ENCODE measurements at places on chromosomes 2 and 18.

- no peak for DNase-seq
Measured at GRCh38 chr2:124482551-124482950, 457.5 kb downstream of the CNTNAP5 start.

GRCh38 chr2:128313091-128313836, 5.4 kb downstream of the HS6ST1 start:
- DNase-seq, result peak; percentile 46

GRCh38 chr2:48218169-48218568, 311.8 kb upstream of the STON1 start:
- peak; percentile 26 for DNase-seq

GRCh38 chr18:10685484-10685883, 159.7 kb downstream of the NAPG start:
- DNase-seq, result no peak

GRCh38 chr2:168970711-168971233, 60.4 kb downstream of the ABCB11 start:
- no peak for DNase-seq

DNA sequence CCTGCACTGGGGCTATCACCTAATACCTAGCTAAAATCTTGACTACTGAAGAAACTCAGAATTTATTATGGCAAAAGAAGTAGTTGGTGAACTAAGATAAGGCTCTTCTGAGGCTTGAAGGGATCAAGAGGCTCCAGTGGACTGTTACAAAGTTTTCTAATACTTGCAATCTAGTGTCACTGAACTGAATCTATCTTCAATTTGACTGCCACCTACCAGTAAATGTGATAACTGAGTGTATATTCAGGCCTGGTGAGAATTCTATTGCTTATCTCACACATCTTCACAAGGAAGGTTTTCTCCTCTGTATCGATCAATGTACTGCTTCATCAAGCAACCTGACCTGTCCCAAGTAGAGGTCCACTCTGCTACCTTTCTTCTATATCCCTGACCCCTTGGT, 40.8 kb downstream of the DARS1 start:
- no peak for DNase-seq

DNA sequence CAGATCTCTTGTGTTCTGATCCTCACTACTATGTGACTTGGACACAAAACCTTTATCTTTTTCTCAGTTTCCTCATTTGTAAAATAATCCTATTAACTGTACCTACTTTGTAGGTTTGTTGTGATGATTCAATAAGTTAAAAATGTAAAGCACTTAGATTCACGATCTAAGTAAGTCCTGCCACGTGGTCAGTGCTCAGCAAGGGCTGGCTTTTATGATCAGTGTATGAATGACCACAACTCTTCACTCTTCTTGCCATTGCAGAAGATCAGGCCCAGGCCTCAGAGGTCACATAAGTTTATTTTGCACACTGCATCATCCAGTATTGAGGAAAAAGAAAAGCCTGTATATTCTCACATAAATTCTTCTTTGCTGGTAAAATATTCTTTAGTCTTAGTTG, 1192.5 kb upstream of the ACVR2A start:
- DNase-seq, result no peak

DNA sequence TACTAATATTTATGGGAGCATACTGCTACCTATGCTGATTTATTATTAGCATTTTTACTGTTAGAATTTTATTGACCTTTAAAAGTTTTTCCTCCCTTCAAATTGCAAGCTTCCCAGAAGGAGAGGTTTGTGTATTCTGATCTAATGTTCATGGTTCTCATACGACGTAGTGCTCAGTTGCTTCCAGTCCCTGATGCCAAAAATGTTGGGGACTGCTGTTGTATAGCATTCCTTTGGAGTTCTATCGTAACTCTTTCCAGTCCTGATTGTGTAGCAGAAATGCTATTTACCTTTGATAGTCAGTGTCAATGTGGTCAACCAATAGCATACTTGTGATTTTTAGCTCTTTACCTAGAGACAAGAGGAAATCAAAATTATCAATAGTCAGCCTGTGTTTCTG, 69.5 kb upstream of the ZSWIM2 start:
- no peak for DNase-seq

GRCh38 chr2:214676421-214677089, 132.9 kb downstream of the BARD1 start:
- no peak for DNase-seq

DNA sequence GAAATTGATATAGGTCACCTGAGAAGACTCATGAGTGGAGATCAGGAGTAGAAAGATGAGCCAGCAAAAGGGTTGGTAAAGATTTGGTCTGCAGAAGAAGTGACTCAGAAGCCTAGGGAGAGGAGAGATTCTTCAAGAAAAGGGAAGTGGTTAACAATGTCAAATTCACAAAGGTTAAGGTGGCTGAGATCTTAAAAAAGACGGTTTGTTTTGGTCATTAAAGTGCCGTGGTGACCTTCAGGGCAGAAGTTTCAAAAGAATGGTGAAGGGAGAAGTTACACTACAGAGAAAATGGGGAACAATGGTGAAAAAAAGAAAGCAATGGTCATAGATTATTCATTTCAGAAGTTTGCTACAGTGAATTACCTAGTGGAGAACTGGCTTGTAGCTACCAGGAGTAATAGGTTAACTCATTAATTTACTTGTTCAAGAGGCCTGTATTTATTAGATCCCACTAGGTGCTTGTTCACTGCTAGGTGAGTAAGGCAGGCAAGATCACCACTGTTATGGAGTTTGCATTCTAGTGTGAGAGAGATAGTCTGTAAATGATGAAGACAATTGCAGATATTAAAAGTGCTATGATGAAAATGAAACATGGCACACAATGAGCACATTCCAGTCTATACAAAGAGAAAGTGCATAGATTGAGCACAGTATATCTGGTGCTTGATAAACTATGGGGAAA, 43.0 kb downstream of the FBXO48 start:
- no peak for DNase-seq

GRCh38 chr2:105487142-105488069, 88.6 kb upstream of the FHL2 start:
- DNase-seq, result peak; percentile 56

DNA sequence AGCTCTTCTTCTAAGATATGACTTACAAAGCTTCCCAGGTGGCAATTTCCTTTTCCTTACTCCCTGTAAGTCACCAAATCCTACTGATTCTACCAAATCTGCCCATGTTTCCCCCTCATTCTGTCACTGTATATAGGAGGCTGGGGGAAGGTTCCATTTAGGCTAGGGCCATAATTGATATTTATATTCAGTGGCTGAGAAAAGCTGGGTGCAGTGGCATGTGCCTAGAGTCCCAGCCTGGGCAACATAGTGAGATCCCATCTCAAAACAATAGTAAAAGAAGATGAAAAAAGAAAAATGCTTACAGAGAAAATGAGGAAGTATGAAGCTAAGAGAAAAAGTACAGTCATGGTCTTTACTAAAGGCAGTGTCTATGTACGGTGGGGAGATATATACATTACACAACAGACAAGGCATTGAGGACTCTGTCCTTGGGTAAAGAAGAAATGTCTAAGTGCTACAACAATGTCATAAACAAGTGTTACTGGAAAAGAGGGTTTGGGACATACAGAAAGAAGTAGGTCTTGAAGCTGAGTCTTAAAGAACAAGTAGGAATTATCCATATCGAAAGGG, 4.8 kb downstream of the CWC22 start:
- no peak for DNase-seq

DNA sequence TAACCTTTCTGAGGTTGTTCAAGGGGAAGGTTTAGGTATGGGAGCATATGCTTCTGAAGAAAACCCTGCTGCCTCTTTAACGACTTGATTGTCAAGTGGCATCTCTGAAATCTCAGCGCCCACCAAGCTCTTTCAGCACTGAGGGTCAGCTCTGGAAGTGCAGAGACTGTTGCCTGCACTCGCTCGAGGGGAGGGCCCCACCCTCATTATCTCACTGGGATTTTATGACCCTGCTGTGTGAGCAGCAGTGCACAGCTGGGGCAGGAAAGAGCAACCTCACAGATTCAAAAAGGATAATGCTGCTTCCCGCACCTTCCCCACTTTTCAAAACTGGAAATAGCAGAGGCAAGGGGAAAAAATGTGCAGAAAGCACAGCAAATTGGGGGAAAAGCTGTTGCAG, 56.9 kb upstream of the SPRED2 start:
- no peak for DNase-seq

DNA sequence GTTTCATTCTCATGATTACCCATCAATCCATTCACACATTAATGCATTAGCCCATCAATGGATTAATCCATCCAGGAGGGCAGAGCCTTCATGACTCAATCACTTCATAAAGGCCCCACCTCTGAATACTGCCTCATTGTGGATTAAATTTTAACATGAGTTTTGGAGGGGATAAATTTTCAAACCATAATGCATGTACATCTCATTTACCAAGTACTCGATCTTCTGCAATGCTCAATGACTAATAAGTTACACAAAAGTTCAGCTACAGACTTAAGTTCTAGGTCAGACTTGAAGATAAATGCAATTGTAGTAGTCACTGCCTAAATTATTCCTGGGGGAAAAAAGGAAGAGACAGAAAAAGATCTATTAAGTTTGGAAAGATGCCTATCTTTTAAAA, 120.0 kb upstream of the OSR1 start:
- no peak for DNase-seq

GRCh38 chr2:63993871-63994270, 25.4 kb downstream of the VPS54 start:
- no peak for DNase-seq

DNA sequence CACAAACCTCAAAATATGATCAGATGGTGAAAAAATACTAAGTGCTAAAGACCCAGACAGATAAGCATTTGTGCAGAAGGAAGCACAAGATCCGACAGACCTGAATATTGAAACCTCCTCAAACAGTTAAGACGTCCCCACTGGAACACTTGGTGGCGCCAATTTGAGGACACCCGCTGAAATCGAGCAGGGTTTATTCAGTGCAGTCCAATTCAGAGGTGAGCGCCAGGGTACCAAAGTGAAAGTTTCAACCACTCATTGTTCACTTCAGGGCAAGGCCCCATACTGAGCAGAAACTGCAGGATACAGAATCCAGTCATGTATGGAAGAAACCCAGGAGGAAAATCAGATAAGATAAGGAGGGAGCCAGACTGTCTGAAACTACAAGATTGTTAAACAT, 417.6 kb downstream of the LRRTM4 start:
- DNase-seq, result no peak

- peak; percentile 94 for DNase-seq
Measured at GRCh38 chr2:42063431-42064171, 15.8 kb downstream of the PKDCC start.

- no peak for DNase-seq
Measured at GRCh38 chr18:40653682-40654081, 1301.4 kb upstream of the PIK3C3 start.

GRCh38 chr2:46441838-46442712, 37.3 kb upstream of the TMEM247 start:
- DNase-seq, result no peak

- no peak for DNase-seq
Measured at GRCh38 chr2:174678395-174678794, 80.8 kb upstream of the WIPF1 start.

- peak; percentile 69 for DNase-seq
Measured at GRCh38 chr2:234951664-234952269, at the start of gene SH3BP4. Gene SH3BP4 (plus strand): TSS chr2:234952017. CDS start chr2:235035003, 82,986 bp downstream.

DNA sequence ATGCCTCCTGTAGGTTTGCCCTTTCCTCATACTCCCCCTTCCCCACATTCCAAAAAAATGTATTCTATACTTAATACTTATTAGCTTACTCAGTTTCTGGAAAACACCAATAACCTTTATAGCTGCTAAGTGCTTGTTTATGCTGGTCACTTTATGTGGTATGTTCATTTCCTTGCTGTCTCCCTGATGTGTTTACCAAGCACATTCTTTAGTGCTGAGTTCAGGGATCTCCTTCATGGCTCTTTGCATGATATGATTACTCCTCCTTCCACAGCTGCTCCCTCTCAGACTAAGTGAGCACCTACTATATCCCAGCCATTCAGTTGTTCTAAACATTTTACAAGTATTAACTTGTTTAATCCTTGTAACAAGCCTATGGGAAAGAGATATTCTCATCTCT, 698.3 kb upstream of the FANCL start:
- no peak for DNase-seq

DNA sequence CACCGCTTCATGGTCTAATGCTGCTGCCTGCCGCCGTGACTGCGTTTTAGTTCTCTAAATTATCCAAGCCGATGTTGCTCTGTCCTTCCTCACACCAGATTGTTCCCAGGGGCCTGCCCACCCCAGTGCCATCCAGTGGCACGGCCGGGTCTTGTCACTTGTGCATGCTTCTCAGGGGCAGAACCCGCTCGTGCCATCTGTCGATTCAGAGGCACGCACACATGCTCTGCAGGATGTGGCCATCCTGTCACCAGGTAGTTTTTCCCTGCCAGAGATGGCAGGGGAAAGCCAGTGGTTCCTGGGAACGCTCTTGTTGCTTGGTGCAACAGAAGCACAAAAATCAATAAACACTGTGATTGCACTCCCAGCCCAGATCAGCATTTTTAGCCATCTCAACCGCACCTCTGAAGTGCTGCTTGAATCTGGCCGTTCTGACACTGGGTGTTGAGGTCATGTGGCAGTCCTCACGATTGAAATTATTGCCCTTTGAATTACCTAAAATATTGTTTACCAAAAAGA, 119.6 kb upstream of the BOD1L2 start:
- DNase-seq, result no peak
